ENCODE measurements at places on chromosomes 3 and 15. TPM values are rescaled to one million over a fixed set of nuclear protein-coding genes. Genes with fewer than 3 reads are reported as not detected.

The IQCF5 gene
- total RNA-seq, result not detected

The RTP4 gene
- total RNA-seq, result 4.9 TPM

The RARRES1 gene
- total RNA-seq, result not detected

DNA sequence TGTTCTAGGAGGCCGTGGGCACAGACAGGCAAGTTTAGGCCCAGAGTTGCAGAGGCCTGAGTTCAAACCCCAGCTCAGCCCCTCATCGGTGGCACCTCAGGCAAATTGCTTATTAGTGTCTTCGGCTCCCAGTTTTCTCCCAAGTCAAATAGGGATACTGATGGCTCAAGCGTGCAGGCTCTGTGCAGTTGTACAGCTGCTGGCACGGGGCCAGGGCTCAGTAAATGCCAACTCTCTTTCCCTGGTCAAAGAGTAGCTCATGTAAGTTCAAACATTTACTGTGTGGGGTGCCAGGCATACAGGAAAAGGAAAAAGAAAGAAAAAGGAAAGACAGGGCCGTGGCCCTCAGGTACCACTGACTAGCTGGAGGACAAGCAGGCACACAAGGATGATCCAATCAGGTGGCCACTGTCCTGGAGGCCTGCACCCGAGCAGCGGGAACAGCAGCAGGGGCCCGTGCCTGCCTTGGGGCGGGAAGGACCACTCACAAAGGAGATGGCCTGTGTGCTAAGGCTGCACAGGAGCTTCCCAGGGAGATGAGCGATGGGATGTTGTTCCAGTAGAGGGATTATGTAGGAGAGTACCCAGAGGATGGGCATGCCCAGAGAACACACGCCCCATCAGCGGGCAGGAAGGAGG lies 70.8 kb downstream of the TBC1D2B start:
- peaks cover 12% of the 10 kb centered on the region for H3K36me3 ChIP-seq
- H3K4me1 ChIP-seq, result peaks cover 13% of the 10 kb centered on the region
- no peak overlapping the region for H3K4me3 ChIP-seq

DNA sequence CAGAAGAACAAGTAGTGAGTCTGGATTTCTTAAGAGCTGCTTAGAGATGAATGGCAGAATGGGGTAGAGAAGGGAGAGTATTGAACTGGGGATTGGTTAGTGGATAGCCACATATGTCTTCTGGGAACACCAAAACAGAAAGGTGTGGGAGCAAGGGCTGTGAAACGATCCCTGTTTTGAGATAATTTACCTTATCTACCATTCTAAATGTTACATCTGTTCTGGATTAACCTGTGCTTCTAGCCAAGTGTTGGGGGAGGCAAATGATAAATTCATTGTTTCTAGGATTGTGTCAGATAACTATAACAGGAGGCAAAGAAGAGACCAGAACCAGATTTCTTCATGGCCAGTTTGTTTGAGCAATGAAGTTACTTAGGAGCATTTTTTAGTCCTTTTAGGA lies 8.4 kb downstream of the NR1D2 start:
- H3K27ac ChIP-seq, result no peak overlapping the region
- DNase-seq, result no peak
- H3K36me3 ChIP-seq, result peaks cover 6% of the 10 kb centered on the region
- H3K27me3 ChIP-seq, result no peaks in the 10 kb centered on the region
- peaks cover 58% of the 10 kb centered on the region for H3K4me1 ChIP-seq

GRCh38 chr3:105629718-105630117 lies 239.1 kb downstream of the CBLB start:
- H3K4me3 ChIP-seq, result no peak overlapping the region
- no peak for DNase-seq
- H3K27ac ChIP-seq, result no peak overlapping the region
- no peaks in the 10 kb centered on the region for H3K36me3 ChIP-seq

- peaks cover 4% of the 10 kb centered on the region for H3K36me3 ChIP-seq
- no peaks in the 10 kb centered on the region for H3K27me3 ChIP-seq
- H3K27ac ChIP-seq, result no peak overlapping the region
- no peak overlapping the region for H3K4me3 ChIP-seq
- H3K4me1 ChIP-seq, result no peaks in the 10 kb centered on the region
Measured at GRCh38 chr3:107753494-107753893, 230.7 kb downstream of the BBX start.

Measured in activated naive CD8-positive, alpha-beta T cell treated with anti-CD3 and anti-CD28 coated beads for 36 hours (primary cell).